ENCODE measurements at places on chromosomes 6 and 20. TPM values are rescaled to one million over a fixed set of nuclear protein-coding genes. Genes with fewer than 3 reads are reported as not detected.

Gene ELOVL2
- not detected for total RNA-seq

Gene SLC17A3
- not detected for total RNA-seq

Gene COL10A1
- total RNA-seq: not detected

Gene OR12D3
- total RNA-seq: not detected

Gene SAMD3
- not detected for total RNA-seq

Gene GSTA2
- not detected for total RNA-seq

Data from endothelial cell of coronary artery (primary cell).